ENCODE measurements at places on chromosomes 3 and 15.
A peak's percentile ranks its signal among the peaks of the same experiment; 100 is the strongest.

GRCh38 chr3:37907906-37908305, 46.2 kb downstream of the CTDSPL start:
- no peak for DNase-seq

GRCh38 chr3:129829640-129830039, 63.9 kb downstream of the TMCC1 start:
- peak; percentile 92 for DNase-seq

GRCh38 chr3:127135241-127136023, 57.5 kb upstream of the PRR23E start:
- DNase-seq: peak; percentile 21

GRCh38 chr3:42072831-42073301, 18.3 kb upstream of the TRAK1 start:
- no peak for DNase-seq

DNA sequence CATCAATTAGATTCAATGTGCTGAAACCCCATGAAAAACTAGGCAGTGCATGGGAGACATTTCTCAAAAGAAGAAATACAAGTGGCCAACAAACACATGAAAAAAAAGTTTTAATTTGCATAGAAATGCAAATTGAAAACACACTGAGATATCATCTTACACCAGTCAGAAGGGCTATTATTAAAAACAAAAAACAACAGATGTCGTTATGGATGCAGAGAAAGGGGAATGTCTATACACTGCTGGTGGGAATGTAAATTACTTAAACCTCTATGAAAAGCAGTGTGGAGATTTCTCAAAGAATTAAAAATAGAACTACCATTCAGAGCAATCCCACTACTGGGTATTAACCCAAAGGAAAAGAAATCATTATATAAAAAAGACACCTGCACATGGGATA, 98.7 kb downstream of the CCNL1 start:
- DNase-seq: no peak

DNA sequence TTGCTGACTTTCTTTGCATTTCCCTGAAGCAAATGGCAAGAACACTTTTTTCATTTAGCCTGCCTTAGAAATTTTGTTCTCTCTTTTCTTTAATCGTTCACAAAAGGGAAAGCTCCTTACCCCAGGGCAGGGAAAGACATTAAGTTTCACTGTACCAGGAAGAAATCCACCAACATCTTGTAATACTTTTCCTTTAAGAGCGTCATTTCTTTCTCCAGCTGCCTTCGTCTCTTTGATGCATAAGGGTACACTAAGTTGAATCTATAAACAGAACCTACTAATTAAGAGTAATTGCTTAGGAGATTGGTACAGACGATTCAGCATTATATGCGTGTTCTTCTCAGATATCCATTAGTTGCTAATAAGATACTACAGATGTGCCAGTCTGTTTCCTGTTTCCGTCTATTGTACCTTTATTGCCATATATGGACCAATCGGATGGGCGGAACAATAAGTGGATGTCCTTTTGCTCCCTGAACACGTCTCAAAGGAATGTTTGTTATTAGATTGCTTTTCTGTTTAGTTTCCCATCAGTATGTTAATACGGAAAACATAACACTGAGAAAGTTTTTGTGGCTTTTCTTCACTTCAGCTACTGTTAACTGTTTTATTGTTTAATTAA, 276.7 kb upstream of the RARB start:
- peak; percentile 33 for DNase-seq

- DNase-seq: no peak
Observed at GRCh38 chr15:54722342-54722986, 474.3 kb downstream of the RSL24D1 start.

- DNase-seq: no peak
Observed at GRCh38 chr3:152060701-152061100, 187.3 kb downstream of the SUCNR1 start.

GRCh38 chr3:195170496-195170895, 100.5 kb downstream of the XXYLT1 start:
- DNase-seq: no peak

DNA sequence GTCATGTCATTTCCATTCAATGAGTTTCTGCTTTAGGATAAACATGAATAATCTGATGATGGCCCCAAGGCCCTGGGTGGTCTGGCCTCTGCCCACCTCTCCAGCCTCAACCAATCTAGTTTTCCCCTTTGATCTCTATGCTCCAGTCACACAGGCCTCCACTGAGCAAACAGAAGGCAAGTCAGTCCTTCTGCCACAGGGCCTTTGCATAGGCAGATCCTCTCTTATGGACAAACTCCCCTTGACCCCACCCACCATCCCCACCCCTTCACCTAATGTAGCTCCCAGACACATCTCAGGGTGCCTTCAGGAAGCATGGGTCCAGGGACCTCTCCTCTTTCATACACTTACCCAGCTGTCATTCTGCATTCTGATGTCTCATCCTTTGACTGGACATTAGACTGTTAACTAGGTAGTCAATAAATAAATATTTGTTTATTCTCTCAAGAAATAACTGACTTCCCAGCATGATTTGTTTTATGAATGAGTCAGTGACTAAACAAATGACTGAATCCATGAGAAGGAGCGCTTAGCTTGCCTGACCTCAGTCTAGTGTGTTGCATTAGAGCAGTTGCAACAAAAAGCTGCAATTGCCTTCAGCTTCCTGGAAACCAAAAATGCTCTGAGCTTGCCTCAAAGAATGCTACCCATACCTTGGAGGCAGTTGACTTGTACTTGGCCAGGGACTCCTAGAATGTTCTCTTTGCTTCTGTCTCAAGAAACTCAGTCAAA, 386.6 kb upstream of the WNT5A start:
- no peak for DNase-seq

DNA sequence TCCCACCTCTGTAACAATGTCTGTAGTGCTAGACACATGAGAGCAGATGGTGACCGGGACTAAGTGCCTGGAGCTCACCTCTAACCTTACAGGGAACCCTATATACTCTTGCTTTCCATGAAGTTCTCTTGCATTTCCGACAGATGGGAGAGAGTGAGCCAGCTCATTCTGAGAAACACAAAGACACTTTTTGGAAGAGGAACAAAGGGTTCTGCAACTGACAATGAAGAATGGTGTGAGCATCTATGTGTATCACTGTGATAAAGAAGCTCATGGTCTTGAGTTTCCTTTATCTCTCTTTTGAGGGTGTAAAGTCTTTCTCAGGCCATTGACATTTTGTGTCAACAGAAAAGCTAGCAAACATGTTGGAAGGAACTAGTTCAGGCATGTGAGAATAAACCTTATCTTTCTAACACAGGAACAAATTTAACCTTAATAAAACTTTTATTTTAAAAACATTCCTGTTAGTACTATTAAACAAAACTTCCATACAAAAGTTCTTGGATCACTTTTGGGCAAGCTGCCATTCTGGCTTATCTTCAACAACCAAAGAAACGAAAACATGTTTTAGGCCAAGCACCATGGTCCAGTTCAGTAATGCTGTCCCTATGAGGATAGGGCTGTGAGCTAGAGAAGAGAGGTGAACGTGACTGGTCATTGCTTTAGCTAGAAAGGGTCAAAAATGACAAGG, 142.7 kb downstream of the THRB start:
- DNase-seq: peak; percentile 21

GRCh38 chr3:72629191-72629631, 219.0 kb downstream of the SHQ1 start:
- no peak for DNase-seq

GRCh38 chr3:8413337-8413926, 88.2 kb upstream of the LMCD1 start:
- DNase-seq: no peak

- no peak for DNase-seq
Observed at GRCh38 chr3:169953462-169954141, 13.0 kb upstream of the SEC62 start.

DNA sequence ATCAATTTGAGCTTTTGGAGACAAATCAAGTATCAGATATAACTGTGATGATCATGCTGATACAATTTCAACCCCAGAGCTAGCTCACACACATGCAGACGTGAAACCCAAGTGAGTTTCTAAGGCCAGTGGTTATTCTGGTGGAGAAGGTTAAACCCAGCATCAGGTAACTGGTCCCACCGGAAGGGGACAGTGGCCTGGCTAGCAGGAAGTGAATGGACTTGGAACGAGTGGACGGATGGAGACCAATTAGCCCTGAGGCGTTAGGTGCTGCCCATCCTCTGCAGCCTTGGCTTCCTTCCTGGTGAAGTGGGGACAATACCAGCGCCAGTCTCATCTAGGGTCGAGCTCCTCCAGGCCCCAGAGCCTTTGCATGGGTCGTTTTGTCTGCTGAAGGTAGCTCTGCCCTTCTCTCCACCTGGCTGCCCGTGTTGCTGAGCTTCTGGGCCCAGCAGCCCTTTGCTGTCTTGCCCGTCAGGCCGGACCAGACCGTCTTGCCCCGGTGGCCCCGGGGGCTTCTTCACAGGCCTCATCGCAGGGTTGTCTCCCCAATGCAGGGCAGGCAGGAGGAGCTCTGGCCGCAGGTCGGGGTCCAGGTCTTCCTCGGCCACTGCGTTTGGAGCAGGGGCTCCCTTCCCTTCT, 915 bp upstream of the KCTD6 start:
- DNase-seq: no peak

GRCh38 chr3:45075821-45076625, 49.9 kb downstream of the CLEC3B start:
- DNase-seq: no peak

GRCh38 chr3:131975047-131975446, 59.8 kb downstream of the CPNE4 start:
- DNase-seq: no peak

- no peak for DNase-seq
Observed at GRCh38 chr15:36584511-36584910, 5.1 kb downstream of the CDIN1 start.

DNA sequence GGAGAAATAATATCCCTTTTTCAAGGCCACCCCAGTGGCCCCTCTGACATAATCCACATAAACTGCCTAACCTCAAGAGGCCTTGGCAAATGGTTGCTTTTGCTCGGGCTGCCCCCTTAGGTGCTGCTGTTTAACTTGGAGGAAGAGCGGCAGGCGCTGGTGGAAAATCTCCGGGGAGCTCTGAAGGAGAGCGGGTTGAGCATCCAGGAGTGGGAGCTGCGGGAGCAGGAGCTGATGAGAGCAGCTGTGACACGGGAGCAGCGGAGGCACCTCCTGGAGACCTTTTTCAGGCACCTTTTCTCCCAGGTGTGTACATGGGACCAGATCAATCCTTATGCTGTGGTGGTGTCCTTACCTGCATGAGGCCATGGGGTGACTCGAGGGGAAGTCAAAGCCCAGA, 15.0 kb downstream of the DUOX1 start:
- no peak for DNase-seq

DNA sequence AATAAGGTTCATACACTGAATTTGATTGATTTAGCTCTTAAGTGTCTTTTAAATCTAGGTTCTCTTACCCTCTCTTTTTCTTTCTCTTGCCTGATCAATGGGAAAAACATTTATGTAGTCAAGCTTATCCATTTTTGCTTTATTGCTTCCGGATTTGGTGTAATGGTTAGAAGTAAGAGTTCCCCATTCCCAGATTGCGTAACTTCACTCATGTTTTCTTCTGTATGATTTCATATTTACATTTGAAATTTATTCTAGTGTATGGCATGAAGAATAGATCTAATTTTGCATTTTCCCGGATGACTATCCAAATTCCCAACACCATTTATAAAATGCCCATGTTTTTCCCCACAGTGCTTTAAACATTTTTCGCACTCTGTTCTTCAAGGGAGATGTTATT, 27.9 kb upstream of the SV2B start:
- no peak for DNase-seq

- DNase-seq: peak; percentile 53
Observed at GRCh38 chr3:55294557-55294956, 192.5 kb downstream of the WNT5A start.

DNA sequence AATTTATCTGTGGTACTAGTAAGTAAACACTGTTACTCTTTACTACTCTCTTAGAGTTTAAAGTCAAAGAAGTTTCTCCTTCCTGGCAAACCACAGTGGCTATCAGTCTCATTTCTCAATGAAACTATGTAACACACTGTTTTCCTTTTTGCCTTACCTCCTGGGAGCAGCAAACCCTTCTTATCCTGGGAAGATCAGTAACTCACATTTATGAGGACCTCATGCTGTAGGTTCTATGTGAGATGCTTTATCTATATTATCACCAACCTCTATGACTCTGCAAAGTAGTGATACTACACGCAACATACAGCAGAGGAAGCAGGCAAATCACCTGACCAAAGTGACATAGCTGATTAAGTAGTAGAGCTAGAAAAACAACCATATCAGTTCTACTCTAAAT, 35.3 kb downstream of the PBRM1 start:
- DNase-seq: no peak

Measured in cardiac fibroblast (primary cell).